ENCODE measurements at places on chromosomes 11 and 22. TPM values are rescaled to one million over a fixed set of nuclear protein-coding genes. Genes with fewer than 3 reads are reported as not detected.

DNA sequence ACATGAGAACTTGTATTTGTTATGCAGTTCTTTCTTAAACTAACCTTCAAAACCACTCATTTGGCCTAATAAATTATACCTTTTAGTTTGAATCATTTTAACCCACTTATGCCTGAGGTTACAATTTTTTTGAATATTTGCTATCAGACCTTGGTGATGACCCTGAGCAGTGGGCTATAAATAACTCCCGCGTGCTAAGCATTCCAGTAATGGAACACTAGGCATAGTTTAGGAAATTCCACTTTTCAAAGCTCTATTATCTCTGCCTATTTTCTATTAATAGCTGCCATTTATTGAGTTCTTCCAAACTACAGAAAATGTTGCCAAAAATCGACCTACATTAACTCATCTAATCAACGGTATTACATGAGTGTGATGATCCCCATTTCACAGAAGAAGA, 993.4 kb upstream of the FAT3 start:
- no peak for DNase-seq
- no peaks in the 10 kb centered on the region for H3K27me3 ChIP-seq
- H3K4me3 ChIP-seq, result no peak overlapping the region

DNA sequence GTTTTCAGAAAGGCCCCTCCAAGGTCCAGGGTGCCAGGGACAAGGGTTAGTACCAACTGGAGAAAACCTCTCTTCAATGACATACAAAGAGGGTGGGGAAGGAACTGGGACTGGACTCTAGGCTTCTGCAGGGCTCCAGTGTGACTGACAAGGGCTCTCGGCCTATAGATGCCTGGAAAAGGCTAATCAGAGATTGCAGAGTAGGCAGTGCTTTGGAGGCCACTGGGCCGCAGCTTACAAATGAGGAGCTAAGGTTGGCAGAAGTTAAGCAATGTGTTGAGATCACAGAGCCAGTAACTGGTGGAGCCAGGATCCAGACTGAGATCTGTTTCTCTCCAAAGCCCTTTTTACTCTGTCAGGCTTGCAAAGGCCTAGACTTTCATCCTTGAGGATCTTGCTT, 7.4 kb upstream of the DGKZ start:
- no peak overlapping the region for H3K4me3 ChIP-seq
- H3K27ac ChIP-seq, result peak overlapping the region; percentile 66
- no peaks in the 10 kb centered on the region for H3K4me1 ChIP-seq

- DNase-seq, result no peak
- no peaks in the 10 kb centered on the region for H3K4me1 ChIP-seq
- no peak overlapping the region for H3K4me3 ChIP-seq
- H3K27me3 ChIP-seq, result no peaks in the 10 kb centered on the region
- no peak overlapping the region for H3K27ac ChIP-seq
- H3K36me3 ChIP-seq, result no peaks in the 10 kb centered on the region
Measured at GRCh38 chr11:75728992-75729391, 11.4 kb downstream of the MOGAT2 start.

DNA sequence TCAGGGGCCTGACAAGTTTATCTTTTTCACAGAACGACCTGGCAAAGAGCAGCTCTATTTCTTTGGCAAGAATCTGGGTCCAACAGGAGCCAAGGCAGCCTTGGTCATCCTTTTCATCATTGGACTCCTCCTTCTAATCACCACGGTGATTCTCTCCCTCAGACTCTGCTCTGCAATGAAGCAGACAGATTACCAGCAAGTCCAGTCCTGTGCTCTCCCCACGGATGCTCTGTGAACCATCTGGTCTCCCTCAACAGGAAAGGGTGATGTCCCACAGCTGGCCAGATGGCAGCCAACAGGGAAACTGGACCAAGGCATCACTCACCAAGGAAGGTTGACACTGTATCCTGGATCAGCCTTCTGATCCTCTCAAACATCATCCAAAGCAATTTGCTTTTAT, 17.0 kb upstream of the PANX1 start:
- H3K4me3 ChIP-seq, result no peak overlapping the region
- H3K36me3 ChIP-seq, result no peaks in the 10 kb centered on the region
- peaks cover 6% of the 10 kb centered on the region for H3K4me1 ChIP-seq
- H3K27ac ChIP-seq, result peak overlapping the region; percentile 1
- no peak for DNase-seq
- H3K27me3 ChIP-seq, result no peaks in the 10 kb centered on the region

- peak; percentile 54 for DNase-seq
- no peaks in the 10 kb centered on the region for H3K4me1 ChIP-seq
- H3K27ac ChIP-seq, result peak overlapping the region; percentile 77
- H3K4me3 ChIP-seq, result no peak overlapping the region
- no peaks in the 10 kb centered on the region for H3K27me3 ChIP-seq
- H3K36me3 ChIP-seq, result no peaks in the 10 kb centered on the region
Measured at GRCh38 chr11:86816251-86816726, 15.9 kb downstream of the PRSS23 start.

- H3K4me3 ChIP-seq, result no peak overlapping the region
- DNase-seq, result no peak
- H3K27ac ChIP-seq, result peak overlapping the region; percentile 0
Measured at GRCh38 chr22:42695294-42695693, 25.4 kb downstream of the A4GALT start.

DNA sequence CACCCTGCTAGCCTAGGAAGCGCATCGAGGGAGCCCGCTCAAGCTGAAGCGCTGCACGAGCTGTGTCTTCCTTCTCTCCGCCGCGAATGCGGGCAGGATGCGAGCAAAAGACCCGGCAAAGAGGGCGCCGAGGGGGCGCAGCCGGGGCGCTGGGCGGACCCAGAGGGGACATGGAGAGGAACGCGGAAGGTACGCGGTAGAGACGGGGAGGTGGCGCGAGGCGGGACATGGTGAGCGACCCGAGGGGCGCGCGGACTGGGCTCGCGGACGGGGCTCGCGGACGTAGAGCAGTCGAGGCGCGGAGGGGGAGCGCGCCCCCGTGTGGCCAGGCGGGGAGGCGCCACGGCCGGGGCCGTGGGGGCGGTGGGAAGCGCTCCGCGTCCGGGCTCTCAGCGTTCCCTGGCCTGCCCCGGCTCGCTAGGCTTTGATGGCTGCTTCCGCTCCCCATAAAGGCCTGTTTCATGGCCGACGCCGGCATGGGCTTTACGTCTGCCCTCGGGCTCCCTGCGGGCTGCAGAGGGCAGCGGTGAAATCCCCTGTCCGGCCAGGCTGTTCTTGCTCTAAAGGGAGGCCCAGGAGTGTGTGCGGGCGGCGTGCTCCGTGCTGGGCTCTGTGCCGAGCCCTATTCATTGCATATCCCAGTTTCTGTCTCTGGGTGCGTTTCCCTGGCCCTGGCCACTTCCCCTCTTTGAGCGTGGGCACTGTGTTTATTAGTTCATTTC, 31.2 kb upstream of the TRIM29 start:
- H3K27me3 ChIP-seq, result no peaks in the 10 kb centered on the region
- H3K27ac ChIP-seq, result peak overlapping the region; percentile 39
- peak overlapping the region; percentile 24 for H3K4me3 ChIP-seq
- DNase-seq, result no peak

- DNase-seq, result no peak
- H3K36me3 ChIP-seq, result no peaks in the 10 kb centered on the region
- H3K27me3 ChIP-seq, result no peaks in the 10 kb centered on the region
- H3K27ac ChIP-seq, result peak overlapping the region; percentile 97
- peaks cover 7% of the 10 kb centered on the region for H3K4me1 ChIP-seq
Measured at GRCh38 chr11:841981-842369, 354 bp downstream of the POLR2L start.

- H3K4me1 ChIP-seq, result no peaks in the 10 kb centered on the region
- no peaks in the 10 kb centered on the region for H3K27me3 ChIP-seq
- no peak for DNase-seq
- no peak overlapping the region for H3K4me3 ChIP-seq
Measured at GRCh38 chr11:37621662-37622061, 1023.6 kb upstream of the RAG2 start.

DNA sequence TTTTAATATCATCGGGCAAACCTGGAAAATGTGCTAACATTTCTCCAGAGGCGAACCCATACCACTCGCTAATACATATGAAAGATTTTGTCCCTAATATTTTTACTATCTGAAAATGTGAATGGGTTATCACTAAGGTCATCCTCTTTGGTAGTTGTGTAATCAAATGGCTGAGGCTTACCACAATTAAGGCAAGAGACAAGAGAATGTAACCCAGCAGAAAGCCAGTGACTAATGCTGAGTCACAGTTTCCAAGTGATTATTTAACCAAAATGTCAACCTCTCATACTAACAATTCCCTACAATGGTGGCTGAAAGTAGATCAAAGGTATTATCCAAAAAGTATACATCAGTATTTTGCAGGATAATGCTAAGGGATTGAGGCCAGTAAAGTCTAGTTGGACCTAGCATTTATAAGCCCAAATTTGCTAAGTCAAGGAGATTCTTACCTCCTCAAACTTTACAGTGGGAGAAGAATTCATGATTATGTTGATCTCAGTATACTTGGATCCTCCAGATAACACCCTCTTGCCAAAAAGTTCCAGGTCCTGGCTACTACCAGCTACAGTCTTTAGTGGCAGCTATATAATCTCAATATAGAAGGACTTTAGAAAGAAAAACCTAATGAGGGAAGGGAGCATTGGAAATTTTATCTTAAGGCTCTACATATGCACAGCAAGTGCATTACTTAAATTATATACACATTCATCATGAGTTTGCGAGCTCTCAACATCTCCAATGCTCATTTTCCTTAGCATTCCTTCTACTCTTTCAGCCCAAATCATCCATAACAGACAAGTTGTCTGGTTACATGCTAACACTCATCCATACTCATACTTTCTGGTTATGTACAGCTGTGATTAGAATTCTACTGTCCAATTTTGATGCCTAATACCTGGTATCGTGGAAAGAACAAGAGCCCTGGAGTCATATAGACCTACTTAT, 25.4 kb downstream of the SIK3 start:
- peak overlapping the region; percentile 43 for H3K27ac ChIP-seq
- no peaks in the 10 kb centered on the region for H3K36me3 ChIP-seq
- H3K27me3 ChIP-seq, result no peaks in the 10 kb centered on the region
- peaks cover 6% of the 10 kb centered on the region for H3K4me1 ChIP-seq

GRCh38 chr11:110299006-110299785, 2.8 kb upstream of the RDX start:
- DNase-seq, result no peak
- H3K27me3 ChIP-seq, result no peaks in the 10 kb centered on the region
- no peak overlapping the region for H3K4me3 ChIP-seq
- H3K27ac ChIP-seq, result no peak overlapping the region

DNA sequence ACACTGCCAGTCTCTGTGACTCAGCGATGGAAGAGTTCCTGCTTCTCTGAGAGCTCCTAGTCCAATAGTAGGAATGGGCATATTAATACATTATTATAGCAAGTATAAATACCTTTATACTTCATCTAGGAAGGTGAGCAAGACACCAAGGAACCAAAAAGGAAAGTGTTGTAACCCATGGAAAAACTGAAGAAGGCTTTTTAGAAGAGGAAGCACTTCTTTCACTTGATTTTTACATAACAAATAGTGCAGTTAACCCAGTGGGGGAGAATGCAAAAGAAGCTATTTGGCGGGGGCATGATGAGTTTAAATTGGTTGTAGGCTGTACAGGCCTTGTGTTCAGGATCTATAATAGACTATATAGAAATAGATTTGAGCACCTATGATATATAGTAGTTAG, 31.2 kb upstream of the C11orf87 start:
- H3K27me3 ChIP-seq, result no peaks in the 10 kb centered on the region
- H3K4me1 ChIP-seq, result no peaks in the 10 kb centered on the region
- no peak for DNase-seq
- no peak overlapping the region for H3K27ac ChIP-seq
- H3K4me3 ChIP-seq, result no peak overlapping the region

GRCh38 chr11:94638301-94638901, 71.2 kb downstream of the PIWIL4 start:
- no peaks in the 10 kb centered on the region for H3K27me3 ChIP-seq
- no peak overlapping the region for H3K4me3 ChIP-seq

Gene DERL3
- total RNA-seq, result 0.95 TPM

Gene TTC12
- 9.0 TPM for total RNA-seq

Gene GRM5
- total RNA-seq, result not detected

Gene DRD4
- not detected for total RNA-seq

Gene ACR
- not detected for total RNA-seq

Gene SEZ6L
- not detected for total RNA-seq

Gene KDM4E
- not detected for total RNA-seq

Gene OR5P2
- not detected for total RNA-seq

Gene FDX1
- 11.4 TPM for total RNA-seq

All from uterus (tissue), 4 donors.